Myocyte (in vitro differentiated cells): ENCODE measurements at places on chromosomes 2 and 18. TPM values are rescaled to one million over a fixed set of nuclear protein-coding genes. Genes with fewer than 3 reads are reported as not detected.

DNA sequence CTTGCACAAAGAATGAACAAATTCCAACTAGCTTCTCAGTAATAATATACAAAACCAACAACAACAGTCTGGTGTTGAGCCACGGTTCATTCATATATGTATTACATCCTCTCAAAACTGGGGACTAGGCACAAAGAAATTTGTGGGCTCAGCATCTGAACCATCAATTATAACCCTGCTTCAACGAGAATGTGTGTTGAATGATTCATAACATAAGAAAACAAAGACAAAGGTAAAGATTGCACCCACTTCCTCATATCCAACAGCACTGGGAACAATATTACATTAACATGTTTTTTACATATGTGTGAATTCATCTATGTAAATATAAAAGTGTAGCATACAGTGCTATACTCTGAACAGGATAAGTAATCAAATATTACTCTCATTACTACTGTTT, 144.8 kb downstream of the CDH2 start:
- no peak for DNase-seq

- DNase-seq, result no peak
These were observed 1.0 kb downstream of the CHST10 start for GRCh38 chr2:100416397-100416934.

Gene CYP26B1
- total RNA-seq, result 0.10 and 0.19 TPM in 2 replicates

- DNase-seq, result no peak
These were observed 96.9 kb upstream of the MSH6 start for GRCh38 chr2:47686018-47686417.

Gene SERPINB12
- total RNA-seq, result 0.68 and 1.9 TPM in 2 replicates

- DNase-seq, result no peak
These were observed 594 bp downstream of the ITM2C start for GRCh38 chr2:230865307-230865765.

- no peak for DNase-seq
These were observed 136.6 kb upstream of the ALKAL2 start for GRCh38 chr2:424306-425171.

DNA sequence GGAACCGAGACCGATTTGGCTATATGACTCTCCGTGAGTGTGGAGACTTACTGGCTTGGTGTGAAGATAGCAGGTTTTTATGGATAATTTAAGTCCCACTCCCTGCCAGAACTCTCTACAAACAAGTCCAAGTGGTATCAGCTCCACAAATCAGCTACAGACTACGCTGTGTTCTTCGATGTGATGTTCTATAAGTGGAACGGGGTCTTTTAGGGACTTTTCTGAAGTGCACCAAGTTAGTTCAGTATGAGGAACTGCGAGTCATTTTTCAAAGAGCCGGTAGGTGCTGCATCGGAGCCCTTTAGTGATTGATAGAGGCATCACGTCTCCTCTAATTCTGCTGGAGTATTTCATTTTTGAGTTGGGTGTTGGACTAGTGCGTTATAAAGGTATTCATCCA, 107.1 kb downstream of the TSHZ1 start:
- DNase-seq, result no peak

DNA sequence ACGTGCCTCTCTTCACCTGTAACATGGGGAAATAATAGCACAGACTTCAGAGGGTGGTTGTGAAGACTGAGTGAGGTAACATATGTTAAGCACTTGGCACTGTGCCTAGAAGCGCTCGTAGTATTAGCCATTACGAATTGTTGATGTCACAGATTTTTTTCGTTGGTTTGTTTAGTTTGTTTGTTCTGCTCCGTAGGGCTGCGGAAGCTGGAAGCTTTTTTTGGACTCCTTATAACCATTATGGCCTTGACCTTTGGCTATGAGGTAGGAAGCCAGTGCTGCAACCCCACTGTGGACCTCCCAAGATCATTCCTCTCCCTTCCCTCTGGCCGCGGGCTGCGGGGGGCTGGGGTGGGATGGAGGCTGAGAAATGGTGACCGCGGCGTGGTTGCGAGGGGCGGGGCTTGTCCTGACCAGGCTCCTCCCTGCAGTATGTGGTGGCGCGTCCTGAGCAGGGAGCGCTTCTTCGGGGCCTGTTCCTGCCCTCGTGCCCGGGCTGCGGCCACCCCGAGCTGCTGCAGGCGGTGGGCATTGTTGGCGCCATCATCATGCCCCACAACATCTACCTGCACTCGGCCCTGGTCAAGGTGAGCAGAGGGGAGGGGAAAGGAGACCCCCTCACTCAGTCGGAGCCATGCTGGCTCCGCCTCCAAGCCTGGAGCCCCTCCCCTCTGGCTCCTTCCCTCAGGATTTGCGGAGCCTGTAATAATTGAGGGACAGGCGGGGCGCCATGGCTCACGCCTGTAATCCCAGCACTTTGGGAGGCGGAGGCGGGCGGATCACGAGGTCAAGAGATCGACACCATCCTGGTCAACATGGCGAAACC, 5.5 kb downstream of the SLC11A1 start:
- no peak for DNase-seq

DNA sequence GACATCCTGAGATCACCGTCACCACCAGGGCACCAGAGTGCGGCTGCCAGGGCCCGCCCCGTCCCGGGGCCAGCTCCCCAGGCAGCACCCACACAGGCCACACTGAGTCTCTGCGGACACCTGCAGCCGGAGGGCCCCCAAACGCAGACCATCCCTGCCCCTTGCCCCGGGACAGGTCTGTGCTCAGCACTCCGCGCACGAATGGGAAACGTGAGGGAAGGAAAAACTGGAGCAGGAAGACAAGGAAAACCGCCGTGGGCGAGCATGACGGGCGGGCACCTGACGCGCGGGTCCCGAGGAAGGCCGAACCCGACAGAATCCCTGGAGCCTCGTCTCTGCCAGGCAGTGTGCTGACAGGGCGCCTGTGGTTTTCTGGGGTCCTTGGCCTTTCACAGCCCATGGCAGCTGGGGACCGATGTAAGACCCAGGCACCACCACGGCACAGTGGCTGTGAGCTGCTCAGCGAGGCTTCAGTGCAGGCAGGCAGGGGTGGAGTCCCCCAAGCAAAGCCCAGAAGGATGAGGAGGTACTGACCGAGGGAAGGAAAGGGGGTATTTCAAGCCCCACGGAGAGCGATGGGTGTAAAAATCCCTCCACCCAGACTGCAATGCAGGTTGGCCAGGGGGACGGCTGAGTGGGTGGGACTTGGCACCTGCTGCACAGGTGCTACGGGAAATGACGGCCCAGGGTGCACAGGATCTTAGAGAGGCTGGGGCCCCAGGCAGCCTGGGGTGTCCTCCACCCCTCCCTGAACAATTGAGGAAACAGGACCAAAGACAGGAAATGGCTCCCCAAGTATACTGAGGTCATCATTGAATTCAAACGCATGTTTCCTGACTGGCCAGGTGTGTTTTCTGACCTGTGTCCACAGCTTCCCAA, 59.0 kb downstream of the PXDN start:
- DNase-seq, result no peak

Gene GATA6
- 0.08 TPM in 1 of 2 replicates, not detected in the other for total RNA-seq

DNA sequence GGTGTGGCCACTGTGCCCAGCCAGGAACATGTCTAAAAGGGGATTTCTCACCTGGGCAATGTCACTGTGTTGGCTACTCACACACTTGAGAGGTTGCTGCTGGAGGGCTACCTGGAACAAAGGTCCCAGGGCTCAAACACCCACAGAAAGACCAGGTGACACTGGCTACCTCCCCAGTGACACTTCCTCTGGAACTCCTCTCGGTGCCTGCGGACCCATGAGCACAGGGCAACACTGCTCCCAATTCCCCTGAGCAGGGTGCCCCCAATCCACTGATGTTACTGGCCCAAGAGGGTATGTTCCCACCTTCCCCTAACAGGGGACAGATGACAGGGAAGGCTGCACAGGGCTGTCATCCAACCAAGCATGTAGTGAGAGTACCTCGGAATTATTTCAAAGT, 5.8 kb downstream of the NPPC start:
- DNase-seq, result no peak

Gene DYTN
- total RNA-seq, result not detected in 2 replicates

Gene RUFY4
- total RNA-seq, result 0.08 TPM in 1 of 2 replicates, not detected in the other

- DNase-seq, result no peak
These were observed 12.3 kb upstream of the SLC35F5 start for GRCh38 chr2:113768770-113769169.

GRCh38 chr2:75800456-75800855, 89.7 kb upstream of the GCFC2 start:
- no peak for DNase-seq

GRCh38 chr2:2901384-2902345, 476.0 kb downstream of the EIPR1 start:
- DNase-seq, result no peak

DNA sequence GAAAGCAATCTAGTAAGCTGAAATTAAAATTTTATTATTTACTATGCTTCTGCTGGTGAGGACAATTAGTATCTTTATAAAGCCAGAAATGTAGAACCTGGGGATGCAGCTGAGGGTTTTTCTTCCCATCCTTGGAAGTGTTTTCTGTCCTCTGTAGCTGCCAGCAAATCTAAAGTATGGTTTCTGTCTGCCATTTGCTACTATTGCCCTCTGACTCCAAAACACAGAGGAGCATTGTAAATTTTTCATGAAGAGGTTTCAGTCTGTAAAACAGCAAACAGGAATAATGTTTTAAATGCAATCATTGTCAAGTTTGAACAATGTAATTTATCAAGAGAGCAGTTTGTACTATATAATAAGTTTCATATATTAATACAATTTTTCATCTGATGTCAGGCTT, 258.8 kb downstream of the ZNF407 start:
- DNase-seq, result no peak

- no peak for DNase-seq
These were observed 11.1 kb downstream of the C2orf74 start for GRCh38 chr2:61173116-61173515.

DNA sequence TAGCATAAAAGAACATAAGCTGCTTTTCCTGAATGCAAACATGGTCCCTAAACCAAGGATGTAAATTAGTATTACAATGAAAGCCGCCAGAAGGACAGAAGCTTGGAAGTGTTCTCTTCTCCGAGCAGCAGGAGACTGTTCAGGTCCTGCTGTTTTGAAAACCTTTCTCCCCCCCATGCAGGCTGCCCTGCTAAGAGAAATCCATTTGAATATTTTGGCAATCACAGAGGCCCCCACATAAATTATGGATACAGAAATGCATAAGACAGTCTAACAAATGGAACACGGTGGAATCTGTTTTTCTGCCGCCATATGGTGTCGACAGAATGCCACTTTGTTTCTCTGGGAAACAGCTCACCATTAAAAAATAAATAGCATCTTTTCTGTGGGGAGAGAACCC, 600.4 kb upstream of the KLHL29 start:
- no peak for DNase-seq

DNA sequence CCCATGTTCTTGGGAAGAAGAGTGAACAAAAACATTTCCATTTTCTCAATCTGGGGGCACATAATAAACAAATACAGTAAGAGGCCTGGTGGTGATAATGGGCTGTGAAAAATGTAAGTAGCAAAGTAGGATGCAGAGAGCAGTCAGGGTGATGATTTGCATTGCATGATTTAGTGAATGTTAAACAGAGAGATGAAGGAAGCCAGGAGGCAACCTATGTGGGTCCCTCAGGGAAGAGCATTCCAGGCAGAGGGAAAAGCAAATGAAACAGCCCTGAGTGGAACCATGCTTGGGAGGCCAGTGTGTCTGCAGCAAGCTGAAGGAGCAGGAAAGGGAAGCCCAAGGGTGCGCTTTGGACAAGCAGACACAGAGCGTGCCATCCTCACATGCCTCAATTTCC, 5.4 kb downstream of the VIT start:
- DNase-seq, result no peak
